Tibial artery (tissue), 4 donors: ENCODE measurements at places on chromosomes 4 and X.

GRCh38 chr4:142406499-142406835, 439.6 kb downstream of the INPP4B start:
- DNase-seq, result no peak

DNA sequence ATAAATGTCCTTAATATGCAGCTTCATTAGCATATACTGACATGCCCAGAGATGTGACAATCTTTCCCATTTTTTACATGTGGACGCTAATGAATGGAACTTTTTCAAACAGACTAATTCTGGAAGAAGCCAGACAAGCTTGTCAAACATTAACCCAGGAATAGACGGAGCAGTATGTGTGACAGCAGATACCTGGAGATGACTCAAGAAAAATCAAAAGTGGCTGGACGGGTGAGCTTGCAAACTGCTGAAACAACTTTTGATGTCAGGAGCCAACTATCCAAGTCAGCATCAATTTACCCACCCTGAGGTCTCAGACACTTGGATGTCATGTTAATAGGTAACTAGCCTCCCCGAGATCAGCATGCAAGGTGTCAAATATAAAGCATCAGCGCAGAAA, 183.0 kb downstream of the PACRGL start:
- DNase-seq, result no peak

- DNase-seq, result no peak
These were observed 97.1 kb downstream of the MRPL1 start for GRCh38 chr4:77959566-77960338.

GRCh38 chr4:146495269-146495668, 26.5 kb downstream of the SLC10A7 start:
- no peak for DNase-seq

DNA sequence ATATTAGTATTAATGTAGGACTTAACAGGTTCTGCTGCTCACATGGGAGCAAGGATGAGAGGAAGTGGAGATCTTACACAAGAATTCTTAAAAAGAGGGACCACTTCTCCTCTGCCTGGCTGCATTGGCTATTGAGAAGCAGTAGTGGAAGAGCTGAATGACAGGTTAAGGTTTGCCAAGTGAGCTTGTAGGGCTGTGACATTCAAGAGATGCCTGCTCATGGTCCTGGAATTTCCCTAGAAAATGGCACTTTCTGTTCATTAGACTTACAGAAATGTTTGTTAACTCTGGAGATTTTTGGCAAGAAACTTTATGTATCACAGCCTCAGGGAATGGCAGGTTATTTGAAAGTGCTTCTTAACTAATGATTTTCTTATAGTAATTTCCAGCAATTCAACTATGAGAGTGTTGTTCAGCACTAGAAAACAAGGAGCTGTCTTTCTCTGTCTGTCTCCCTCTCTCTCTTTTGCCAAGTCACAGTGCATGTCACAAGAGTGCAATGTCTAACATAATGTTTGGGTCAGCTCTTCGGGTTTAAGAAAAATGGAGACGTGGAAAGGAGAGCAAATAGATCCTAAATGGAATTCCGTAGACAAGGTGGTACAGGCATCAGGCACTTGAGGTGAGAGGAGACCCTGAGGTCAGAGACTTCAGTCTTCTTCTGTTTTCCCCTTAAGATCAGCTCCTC, 8.3 kb upstream of the NAP1L5 start:
- DNase-seq, result no peak

- DNase-seq, result no peak
These were observed 3.7 kb upstream of the MAEA start for GRCh38 chr4:1285790-1286553.

DNA sequence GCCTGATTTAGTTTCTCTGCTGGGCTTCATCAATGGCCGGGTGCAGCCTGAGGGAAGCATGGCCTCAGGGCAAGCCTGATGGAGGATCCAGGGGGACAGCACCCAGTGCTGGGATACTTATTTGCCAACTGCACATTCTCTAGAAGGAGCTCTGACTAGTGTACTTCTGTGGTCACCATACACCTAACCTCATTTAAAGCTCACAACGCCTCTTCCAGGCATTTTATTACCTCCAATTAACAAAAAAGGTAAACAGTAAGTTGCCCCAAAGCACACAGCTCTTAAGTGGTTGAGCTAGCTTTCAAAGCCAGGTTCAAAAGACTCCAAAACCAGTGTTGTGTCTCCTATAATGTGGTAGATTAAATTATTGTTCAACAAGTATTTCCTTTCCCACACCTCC, 26.8 kb upstream of the ATXN3L start:
- DNase-seq, result no peak

DNA sequence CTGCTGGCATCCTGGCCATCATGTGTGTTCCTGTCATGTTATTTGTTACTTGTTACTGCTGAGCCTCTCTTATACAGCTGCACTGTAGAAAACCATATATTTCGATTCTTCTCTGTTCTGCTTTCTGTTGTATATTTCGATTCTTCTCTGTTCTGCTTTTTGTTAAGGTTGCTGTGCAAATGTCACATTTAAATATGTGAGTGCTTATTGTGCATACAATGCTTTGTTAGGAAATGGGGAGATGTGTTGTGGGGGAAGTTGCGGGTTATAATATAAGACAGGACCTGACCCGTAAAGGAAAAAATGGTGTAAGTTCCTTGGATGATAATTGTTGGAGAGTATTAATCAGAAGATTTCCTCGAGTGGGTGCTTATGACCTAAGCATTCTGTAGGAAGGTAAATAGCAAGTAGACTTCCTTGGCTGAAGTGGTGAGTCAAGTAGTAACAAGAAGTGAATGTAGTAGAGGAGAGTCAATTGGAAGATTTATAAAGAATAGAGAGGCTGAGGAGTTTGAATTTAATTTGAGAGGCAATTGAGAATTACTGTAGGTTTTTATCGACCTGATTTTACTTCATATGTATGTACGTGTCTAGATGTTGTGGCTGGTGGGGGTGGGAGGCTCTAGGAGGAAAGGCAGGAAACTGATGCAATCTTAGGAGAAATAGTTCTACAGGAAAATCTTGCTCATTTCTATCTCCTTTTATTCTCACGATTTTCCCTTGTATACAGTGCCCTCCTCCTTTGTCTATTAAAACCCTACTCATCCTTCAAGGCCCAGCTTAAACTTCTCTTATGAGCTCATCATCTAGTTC, 8.5 kb downstream of the OGT start:
- no peak for DNase-seq

GRCh38 chrX:155022585-155022984, at the start of gene F8:
TSS of gene F8 (minus strand) at chrX:155022723. CDS start at chrX:155022552, 171 bp downstream.
- no peak for DNase-seq

DNA sequence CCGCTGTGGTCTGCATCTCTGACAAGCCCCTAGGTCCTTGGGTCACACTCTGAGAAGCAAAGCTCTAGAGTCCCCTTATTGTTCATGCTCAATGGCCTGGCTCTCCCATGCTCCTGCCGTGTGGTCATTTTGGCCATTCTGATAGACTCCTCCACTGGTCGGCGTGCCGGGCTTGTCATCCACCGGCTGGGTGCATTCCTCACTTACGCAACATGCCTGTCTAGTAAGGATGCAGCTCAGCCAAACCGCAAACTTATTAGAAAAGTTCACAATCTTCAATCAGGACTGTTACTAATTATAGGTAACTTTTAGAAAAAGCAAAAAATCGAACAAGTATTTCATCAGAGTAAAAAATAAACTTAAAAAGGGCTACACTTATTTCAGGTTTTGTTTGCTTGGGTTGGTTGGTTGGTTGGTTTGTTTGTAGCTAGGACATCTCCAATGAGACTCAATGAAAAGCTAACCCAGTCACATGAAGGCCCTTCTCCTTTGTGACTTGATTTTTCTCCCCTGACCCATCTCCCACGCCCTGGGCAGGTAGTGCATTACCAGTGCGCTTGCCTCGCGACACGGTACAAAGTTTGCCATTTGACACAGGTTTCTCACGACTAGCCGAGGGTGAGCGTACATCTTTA, 41.0 kb downstream of the IRF2 start:
- DNase-seq, result no peak

DNA sequence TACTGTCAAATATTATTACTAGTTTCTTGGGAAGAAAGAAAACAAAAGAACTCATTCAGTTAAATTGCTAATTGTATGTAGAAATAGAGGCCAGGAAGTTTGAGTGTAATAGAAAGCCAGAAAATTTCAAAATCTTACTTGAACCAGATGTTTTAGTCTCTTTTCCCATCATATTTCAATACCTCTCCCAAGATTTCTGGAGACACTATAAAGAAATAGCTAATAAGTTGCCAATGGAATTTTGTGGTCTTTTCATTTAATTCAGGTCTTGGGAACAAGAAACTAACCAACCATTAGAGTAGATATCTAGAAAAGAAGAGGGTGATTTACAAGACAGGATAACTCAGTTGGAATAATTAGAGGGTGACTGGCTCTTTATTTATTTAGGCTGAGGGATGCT, 112.2 kb downstream of the AGTR2 start:
- DNase-seq, result no peak

- DNase-seq, result no peak
These were observed 445.6 kb downstream of the FAT4 start for GRCh38 chr4:125760201-125760819.

GRCh38 chr4:26289401-26289800, 31.4 kb upstream of the RBPJ start:
- DNase-seq, result no peak

GRCh38 chrX:13780868-13781427, 35.9 kb downstream of the GPM6B start:
- no peak for DNase-seq

DNA sequence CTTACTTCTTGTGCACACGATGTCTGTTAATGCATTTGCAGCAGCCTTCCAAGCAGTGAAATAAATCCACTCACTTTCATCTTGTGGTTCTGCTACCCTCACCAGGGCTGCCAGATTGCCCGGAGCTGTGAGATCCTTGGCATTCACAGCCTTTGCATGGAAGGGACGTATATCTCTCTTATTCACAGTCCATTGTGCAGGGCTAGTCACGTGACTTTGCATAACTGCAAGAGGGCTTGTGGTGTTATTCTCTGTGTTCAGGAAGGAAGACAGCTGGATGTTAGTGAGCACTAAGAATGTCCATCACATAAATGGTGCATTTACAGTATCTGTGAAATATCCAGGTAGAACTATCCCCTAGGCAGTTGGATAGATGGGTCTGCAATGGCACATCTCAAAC, 96.5 kb upstream of the BEND4 start:
- DNase-seq, result no peak

DNA sequence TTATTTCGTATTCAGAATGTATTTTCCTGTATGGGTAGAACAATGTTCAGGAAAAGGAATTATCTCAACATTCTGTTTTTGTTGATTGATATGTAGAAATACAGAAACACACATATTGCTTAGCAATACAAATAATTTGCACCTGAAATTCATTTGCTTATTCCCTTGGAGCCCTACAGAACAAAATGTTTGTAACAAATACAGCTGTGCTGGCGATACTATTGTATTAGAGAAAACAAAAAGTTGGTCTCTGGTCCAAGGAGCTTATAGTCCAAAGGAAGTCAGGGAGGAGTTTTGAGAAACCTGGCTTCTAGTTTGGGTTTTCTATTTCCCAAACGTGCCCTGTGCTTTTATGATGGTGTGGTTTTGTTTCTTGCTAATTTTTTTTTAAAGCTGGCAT, 37.8 kb upstream of the CAPN6 start:
- DNase-seq, result no peak

DNA sequence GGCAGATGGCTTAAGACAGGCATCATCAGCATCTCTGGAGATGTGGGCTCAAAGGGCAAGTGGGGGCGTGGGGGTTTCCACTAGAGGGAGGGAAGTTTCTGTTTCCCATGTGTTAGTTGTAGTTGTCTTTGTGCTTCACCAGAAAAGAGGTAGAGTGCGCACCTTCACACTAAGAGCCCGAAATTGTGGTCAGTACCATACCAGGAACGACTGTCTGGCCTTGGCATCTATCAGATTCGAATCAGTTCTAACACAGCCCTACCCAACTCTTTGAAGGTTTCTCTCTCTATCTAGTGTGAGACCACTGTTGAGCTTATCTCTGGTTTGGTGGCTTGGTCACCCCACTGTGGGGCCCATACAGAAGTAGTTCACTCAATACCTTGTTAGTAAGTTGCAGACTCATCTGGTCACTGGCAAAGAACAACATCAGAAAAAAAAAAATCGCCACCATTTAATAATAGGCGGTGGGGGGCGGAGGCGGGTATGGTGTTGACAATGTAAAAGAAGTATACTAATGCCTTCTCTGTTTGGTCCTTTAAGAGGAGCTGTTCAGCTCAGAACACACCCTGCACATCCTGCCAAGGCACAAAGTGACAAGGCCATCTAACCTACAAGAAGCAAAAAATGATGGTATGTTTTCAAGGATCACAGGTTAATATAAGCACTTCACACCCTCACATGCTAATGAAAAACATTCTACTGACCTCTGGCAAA, 71.1 kb downstream of the NYX start:
- no peak for DNase-seq

DNA sequence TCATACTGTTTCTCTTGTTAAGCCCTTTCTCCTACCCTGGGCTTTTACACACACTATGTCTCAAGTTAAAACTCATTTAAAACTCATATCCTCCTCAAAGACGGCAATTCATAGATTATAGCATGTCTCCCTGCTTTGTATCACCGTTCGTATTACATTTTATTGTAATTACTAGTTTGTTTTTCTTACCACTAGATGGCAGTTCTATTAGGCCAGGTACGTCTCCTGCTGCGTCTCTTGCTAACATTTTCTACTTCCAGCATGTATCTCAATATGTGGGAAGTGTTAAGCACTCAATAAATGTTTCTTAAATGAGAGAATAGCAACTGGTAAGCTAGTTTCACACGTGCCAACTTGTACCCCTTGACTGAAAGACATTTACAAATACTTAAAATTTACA, 450.3 kb upstream of the PCDH7 start:
- DNase-seq, result no peak

DNA sequence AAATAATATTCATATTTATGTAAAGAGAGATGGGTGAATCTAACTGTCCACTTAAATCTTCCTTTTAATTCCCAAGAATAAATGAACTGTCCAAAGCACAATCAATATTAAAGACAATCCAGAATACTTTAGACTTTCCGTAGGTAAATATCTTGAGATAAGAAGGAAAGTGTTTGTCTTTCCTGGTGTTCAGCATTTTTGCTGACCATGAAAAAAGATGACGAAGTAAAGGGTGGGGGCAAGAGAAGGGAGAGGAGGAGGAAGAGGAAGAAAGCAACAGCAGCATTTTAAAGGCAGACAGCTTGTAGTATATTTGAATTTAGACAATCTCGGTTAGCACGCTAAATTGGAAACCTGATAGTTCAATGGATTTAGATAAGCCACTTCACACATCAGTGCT, 498.2 kb downstream of the KCNIP4 start:
- DNase-seq, result no peak

DNA sequence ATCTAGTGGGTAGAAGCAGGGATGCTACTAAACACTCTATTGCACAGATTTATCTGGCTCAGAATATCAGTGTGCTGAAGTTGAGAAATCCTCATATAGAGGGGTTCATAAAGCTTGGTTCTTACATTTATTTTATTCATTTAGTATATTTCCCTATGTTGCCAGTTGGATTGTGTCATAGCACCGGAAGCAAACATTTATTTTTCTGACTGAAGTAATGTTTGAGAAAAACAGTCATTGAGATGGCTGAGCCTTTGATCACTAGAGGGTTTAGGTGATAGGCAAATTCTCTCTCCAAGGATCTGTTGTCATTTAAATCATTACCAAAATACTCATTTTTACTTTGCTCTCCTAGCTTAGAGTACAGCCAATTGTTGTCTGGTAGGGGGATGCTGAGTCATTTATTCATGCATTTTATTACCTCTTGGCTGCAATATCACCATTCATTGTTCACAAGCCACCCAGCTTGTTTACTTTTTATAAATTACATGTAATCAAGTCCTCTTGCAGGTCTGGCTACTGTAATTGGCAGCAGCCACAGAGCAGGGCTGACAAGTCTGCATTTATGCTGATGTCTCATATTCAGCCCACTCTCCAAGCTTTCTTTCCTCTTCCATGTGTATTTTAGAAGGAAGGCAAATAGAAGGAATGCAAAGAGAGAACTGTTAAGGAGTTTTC, 15.2 kb downstream of the GAB1 start:
- DNase-seq, result no peak
